ENCODE measurements at places on chromosomes 7 and 10.

DNA sequence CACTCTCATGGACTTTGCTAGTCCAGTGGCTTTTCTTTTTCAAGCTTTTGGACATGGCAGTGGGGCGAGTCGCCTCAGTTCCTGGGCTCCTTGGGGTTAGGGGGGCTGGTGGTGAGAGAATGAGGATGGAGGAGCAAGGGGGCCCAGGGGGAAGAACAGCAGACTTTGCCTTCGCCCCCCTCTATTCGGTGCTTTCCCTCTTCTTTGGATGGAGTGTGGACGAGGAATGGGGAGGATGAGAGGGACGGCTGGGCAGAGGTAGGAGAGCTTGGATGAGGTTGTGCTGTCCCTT, 255 bp downstream of the MAGI2 start:
- DNase-seq = no peak

GRCh38 chr7:139370301-139370942, 10.7 kb downstream of the LUC7L2 start:
- DNase-seq = no peak

GRCh38 chr7:87113077-87113476, 39.2 kb upstream of the DMTF1 start:
- no peak for DNase-seq

GRCh38 chr7:129366-130221, 62.8 kb upstream of the FAM20C start:
- no peak for DNase-seq

GRCh38 chr10:61481597-61481996, 28.4 kb upstream of the TMEM26 start:
- DNase-seq = no peak

DNA sequence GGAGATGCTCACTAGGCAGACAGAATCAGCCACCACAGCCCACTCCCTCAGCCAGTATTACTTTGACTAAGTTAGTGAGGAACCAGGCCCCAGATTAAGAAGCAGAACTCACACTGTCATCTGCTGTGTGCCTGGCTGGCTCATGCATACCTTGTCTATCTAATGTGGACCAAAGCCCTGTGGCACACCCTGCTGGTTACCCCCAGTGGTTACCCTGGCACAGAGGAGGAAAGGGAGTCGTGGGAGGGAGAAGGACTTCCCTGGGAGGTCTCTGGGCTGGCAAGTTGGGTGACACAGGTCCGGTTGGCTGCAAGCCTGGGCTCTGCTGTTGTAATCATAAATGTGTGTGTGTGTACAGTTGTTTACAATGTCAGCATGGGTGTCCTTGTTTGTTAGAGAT, 7.5 kb upstream of the SH2D4B start:
- peak; percentile 55 for DNase-seq

- peak; percentile 93 for DNase-seq
Measured at GRCh38 chr7:132655131-132655727, 79.0 kb upstream of the PLXNA4 start.

- no peak for DNase-seq
Measured at GRCh38 chr7:40761762-40762560, 627.2 kb downstream of the SUGCT start.

- no peak for DNase-seq
Measured at GRCh38 chr10:24969841-24970281, 17.5 kb upstream of the PRTFDC1 start.

DNA sequence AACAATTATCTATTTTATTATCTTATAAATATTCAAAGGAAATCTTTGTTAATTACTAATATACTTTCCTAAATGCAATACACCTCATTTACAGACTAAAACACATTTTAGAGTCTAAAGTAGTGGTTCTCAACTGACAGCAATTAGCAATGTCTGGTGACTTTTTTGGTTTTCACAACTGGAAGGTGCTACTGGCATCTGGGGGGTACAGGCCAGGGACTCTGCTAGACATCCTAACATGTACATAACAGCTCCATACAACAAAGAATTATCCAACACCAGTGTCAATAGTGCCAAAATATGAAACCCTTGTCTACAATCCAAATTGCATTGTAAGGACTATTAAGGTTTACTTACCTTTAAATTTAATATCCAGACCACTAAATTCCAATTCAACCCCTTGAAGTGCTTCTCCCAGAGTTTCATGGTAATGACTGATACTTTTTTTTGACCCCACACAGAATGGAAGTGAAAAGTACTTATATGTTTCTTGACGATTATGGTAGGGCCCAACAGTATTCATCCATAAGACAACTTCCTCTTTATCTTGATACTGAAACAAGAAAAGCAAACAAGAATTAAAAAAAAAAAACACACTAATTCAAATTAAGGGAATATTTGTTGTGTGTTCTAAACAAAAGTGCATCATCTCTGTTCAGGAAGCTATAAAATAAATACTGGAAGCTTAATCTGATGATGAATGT, 10.4 kb downstream of the TM9SF3 start:
- no peak for DNase-seq

DNA sequence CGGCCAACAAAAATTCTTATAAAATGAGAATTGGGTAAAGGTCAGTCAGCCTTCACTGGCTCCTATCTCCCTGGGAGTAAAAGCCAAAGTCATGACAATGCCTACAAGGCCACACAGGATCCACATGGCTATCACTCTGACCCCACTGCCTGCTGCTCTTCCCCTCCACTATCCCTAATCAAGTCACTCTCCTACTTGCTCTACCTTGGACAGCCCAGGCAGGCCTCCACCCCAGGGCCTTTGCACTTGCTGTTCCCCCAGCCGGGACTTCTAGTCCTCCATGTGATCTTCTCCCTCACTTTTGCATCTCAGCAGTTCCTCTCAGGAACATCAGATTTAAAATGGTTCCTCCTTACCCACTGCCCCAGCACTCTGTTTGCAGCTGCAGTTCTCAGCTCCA, 50.6 kb downstream of the PRR15 start:
- no peak for DNase-seq

Measured in AML-193 (cell line).